A549 treated with Mapracorat at 1 μM for 4 hours (cell line): ENCODE measurements at places on chromosomes 5 and 9. TPM values are rescaled to one million over a fixed set of nuclear protein-coding genes. Genes with fewer than 3 reads are reported as not detected.

The PRR7 gene
- 14.7 to 37.7 TPM (median 32.5 TPM) in 5 replicates for total RNA-seq

The RNF224 gene
- 0.07 to 0.44 TPM (median 0.31 TPM) in 5 replicates for total RNA-seq

The FRMD3 gene
- total RNA-seq, result 4.2 to 6.5 TPM (median 4.4 TPM) in 5 replicates

The GRXCR2 gene
- total RNA-seq, result not detected in 5 replicates

The OR1L6 gene
- total RNA-seq, result not detected in 5 replicates

The LCN10 gene
- not detected in 5 replicates for total RNA-seq

The TPPP gene
- total RNA-seq, result 5.5 to 8.3 TPM (median 6.9 TPM) in 5 replicates

The LMX1B gene
- total RNA-seq, result 0.77 to 1.6 TPM (median 1.4 TPM) in 5 replicates

The IL3 gene
- not detected in 5 replicates for total RNA-seq

The WDR38 gene
- total RNA-seq, result 0.11 to 0.15 TPM (median 0.13 TPM) in 4 of 5 replicates, not detected in the other

The ROPN1L gene
- total RNA-seq, result 1.1 to 2.9 TPM (median 2.6 TPM) in 5 replicates

The LCN9 gene
- not detected in 5 replicates for total RNA-seq
